Peyer's patch (tissue), 4 donors: ENCODE measurements at places on chromosomes 13 and 19. TPM values are rescaled to one million over a fixed set of nuclear protein-coding genes. Genes with fewer than 3 reads are reported as not detected.

Gene KLK1
- total RNA-seq = 24.5 TPM

Gene ZNF99
- total RNA-seq = not detected

Gene PLVAP
- 10.5 TPM for total RNA-seq

Gene ZNF816
- total RNA-seq = 17.4 TPM

DNA sequence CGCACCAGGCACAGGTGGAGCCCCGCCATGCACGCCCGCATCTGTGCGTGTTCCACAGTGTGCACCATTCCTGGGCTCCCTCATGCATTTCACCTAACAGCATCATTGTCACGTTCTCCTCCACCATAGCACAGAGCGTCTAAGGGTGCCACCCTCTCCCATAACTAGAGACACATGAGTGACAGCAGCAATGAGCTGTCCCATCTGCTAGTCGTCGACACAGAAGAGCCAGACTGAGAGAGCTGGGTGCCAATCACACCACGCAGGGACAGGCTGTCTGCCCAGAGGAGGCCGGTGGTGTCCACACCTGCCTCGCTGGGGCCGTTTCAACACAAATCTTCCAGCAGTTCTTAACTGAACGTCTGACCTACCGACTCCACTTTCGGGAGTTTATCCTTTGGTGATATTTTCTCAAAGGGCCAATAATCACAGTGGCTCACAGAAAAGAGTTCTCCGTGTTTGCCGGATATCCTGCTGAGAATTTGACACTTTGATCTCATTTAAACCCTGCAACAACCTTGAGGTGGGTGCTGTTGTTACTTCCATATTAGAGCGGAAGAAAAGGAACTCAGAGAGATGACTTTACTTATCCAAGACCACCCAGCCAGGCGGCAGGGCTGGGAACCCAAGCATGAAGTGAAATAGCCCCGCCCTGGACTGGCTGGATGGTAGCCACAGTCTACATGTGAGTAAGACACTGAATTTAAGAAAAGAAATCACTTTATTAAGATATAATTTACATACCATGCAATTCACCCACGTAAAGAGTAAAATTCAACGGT, 16.2 kb downstream of the CLEC11A start:
- no peak for DNase-seq
- no peak overlapping the region for H3K4me3 ChIP-seq
- H3K36me3 ChIP-seq = no peaks in the 10 kb centered on the region
- H3K27ac ChIP-seq = no peak overlapping the region
- H3K4me1 ChIP-seq = no peaks in the 10 kb centered on the region
- H3K27me3 ChIP-seq = no peaks in the 10 kb centered on the region

GRCh38 chr19:34493038-34493648, 11.6 kb downstream of the WTIP start:
- no peak for DNase-seq
- no peak overlapping the region for H3K4me3 ChIP-seq

GRCh38 chr19:54439174-54439851, 9.7 kb upstream of the LENG8 start:
- H3K4me3 ChIP-seq = no peak overlapping the region
- H3K27ac ChIP-seq = no peak overlapping the region
- H3K27me3 ChIP-seq = no peaks in the 10 kb centered on the region
- no peak for DNase-seq
- H3K36me3 ChIP-seq = no peaks in the 10 kb centered on the region

GRCh38 chr13:87058786-87059329, 612.3 kb upstream of the SLITRK5 start:
- no peaks in the 10 kb centered on the region for H3K27me3 ChIP-seq
- no peak for DNase-seq
- H3K4me3 ChIP-seq = no peak overlapping the region
- H3K27ac ChIP-seq = no peak overlapping the region

DNA sequence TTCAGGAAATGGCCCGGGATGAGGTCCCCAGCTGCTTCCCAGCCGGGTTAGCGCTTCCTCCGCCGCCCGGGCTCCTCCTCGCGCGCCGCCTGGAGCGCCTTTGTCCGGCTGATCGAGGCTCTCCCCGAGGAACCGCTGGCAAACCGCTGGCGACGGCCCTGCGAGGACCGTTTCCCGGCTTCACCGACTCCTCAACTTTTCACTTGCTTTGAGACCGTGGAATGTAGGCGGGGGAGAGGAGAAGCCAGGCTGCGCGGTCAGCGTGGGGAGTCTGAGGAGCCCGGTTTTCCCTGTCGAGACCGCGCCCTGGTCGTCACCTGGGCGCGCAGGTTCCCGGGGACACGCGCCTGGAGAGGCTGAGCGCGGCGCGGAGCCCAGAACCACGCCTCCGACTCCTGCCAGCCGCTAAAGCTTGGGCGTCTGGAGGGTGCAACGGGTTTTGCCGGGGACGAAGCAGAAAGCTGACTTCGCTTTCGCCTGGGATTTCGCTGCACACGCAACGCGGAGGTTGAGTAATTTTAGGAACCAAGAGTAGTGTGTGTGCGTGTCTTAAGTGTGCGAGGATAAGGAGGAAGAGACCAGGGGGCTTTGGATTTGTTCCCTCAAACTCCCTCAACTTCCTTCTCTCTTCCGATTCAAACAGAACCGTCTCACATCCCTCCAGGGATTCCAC, 7.3 kb upstream of the DGKH start:
- H3K36me3 ChIP-seq = no peaks in the 10 kb centered on the region
- H3K27ac ChIP-seq = peak overlapping the region; percentile 98
- peak overlapping the region; percentile 93 for H3K4me3 ChIP-seq
- H3K27me3 ChIP-seq = no peaks in the 10 kb centered on the region
- no peaks in the 10 kb centered on the region for H3K4me1 ChIP-seq
